Fibroblast of villous mesenchyme (primary cell): ENCODE measurements at places on chromosomes 4 and X. TPM values are rescaled to one million over a fixed set of nuclear protein-coding genes. Genes with fewer than 3 reads are reported as not detected.

DNA sequence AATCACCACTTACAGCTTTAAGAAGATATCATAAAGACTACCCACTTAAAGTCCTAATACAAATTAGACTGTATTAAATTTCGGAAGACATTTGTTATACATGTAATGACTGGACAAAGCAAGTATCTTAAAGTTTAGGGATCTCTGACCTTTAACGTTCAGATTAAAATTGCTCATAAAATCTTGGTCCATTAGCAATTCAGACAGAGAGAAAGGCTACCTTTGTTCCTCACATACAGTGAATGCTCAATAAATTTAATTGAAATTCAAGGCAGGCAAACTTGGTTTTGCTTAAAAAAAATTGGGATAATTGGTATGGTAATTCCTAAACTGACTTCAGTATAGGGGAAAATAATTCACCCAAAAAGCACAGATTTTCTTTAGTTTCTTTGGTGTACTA is 285.9 kb upstream of the EMCN start:
- DNase-seq, result no peak

The RNF175 gene
- total RNA-seq, result not detected in 2 replicates

DNA sequence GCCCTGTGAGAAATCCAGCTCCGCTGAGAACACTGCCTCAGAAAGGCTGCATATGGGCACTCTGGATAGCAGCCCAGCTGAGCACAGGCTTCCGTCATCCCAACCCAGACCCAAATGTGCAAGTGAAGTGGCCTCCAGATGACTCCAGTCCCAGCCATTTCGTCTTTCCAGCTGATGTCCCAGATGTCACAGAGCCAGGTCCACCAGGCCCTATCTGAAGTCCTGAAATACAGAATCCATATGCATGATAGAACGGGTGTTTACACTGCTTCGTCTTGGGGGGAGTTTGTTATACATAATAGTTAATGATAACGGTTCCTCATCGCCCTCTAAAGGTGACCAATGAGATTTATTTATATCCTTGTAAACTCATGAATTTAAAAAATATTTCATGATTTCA is 72.6 kb upstream of the TRIM2 start:
- no peak for DNase-seq

DNA sequence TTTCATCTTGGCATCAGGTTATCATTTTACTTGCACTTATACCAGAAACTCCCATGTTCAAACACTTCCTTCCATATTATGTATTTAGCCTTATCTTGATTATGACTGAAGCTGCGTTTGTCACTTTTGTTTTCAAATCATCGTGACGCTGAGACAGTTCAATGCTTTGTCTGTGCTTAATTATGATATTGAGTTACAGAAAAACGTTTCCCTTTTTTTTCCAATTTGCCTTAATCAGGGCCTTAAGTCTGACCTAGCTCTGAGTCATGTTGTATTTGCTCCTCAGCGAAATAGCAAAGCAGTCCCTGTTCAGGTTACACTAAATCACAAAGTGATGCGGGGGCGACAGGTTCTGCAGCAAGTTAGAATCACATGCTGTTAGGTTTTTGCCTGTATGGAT is 254.7 kb downstream of the AFF2 start:
- no peak for DNase-seq

- no peak for DNase-seq
Observed at GRCh38 chr4:152316969-152317368, 218.9 kb downstream of the FBXW7 start.

DNA sequence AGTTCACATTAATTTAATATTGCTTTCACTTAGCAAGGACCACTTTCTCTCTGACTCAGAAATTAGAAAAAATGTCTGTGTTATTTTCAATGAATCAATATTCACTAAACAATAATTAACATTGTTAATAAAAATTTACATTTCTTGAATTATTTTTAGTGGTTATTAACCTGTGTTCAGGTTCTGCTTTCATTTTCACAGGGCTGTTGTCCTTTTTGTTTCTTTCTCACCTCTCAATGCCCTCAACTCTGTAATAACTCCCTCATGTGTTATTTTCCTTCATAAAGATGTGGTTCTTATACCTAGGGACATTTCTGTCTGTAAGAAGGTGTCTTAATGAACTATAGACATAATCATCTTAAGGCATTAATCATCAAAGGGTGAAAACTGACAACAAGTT is 43.1 kb upstream of the PRR27 start:
- DNase-seq, result no peak

DNA sequence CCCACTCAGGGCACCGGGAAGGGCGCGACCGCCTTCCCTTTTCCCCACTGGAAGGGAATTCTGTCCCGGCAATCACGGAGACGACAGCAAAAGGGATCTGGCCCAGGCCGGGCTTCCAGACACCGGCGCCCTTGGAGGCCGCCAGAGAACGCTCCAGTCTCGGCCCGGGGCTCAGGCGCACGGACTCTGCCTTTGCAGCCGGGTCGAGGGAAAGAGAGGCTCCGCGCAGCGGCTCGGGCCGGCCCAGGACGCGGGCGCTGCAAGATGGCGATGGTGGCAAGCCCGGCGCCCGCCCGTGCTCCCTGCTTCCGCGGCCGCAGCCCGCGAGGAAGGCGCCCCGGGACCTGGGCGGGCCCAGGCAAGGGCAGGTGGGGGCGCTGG is 1.1 kb downstream of the CTBP1 start:
- DNase-seq, result no peak

DNA sequence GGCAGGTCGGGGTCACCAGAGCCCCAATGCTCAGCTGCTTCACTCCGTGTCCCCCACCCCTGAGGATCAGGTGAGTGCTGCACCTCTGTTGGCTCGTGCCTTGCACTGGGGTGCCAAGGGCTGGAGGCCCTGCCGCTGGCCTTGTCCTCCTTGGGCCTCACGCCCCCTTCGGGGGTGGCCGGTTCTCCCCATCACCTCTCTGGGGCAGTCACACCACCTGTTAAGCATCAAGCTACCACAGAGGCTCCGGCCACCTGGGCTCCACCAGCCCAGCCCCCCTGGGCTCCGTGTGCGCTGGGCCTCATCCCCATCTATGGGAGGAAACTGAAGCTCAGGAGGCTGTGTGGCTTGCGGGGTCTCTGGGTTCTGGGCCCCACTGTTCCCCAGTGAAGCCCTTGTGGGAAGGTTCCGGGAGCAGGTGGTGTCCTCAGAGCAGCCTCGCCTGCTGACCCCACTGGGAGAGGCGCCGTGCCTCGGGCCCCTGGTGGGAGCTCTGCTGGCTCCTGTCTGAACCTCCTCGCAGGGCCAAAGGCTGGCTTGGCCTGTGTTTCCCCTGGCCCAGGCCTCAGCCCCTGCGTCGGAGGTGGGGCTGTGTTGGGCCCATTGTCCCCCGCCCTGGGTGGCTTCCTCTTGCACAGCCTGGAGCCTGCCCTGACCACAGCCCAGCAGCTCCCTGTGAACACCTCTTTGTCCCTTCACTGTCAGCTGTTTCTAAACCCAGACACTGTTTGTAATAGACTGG is 30.8 kb downstream of the DOK7 start:
- DNase-seq, result peak; percentile 2

The NXF2 gene
- not detected in 2 replicates for total RNA-seq

The ASMT gene
- total RNA-seq, result not detected in 2 replicates

The VEGFC gene
- total RNA-seq, result 30.3 and 77.3 TPM in 2 replicates

The ASB9 gene
- 0.64 and 2.6 TPM in 2 replicates for total RNA-seq

DNA sequence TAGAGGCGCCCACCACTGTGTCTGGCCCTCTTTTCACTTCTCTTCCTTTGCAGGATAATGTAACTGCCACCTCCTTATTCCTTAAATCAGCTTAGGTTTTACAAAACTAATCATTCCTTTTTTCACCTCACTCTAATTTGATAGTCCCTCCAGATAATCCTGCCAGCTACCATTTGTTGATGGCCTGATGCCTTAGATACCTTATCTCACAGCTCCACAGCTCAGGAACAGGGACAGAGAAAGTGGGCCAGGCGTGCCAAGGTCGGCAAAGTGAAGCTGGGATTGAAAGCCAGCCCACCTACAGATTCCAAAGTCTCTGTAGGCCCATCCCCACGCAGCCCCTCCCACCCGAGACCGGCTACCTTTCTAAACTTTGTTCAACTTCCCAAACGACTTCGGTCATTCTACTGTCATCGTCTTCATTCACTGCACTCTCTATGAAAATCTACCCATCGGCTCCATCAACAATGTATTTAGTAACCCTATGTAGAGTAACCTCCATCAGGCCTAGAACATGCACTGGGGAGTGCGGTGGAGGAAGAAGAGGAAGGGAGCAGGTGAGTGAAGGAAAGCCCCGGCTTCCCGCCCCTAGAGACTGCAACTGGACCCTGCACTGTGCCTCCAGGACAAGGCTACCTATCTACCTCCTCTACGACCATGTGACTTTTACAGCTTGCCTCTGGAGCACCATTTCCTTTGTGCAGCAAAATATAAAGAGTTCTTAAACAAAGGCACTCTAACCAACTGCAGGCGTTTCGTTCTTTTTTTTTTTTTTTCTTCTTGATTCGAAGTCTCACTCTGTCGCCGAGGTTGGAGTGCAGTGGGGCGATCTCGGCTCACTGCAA is 1.5 kb downstream of the CASP6 start:
- DNase-seq, result no peak

The VCX3A gene
- total RNA-seq, result not detected in 2 replicates

The TMPRSS11A gene
- total RNA-seq, result not detected in 2 replicates

GRCh38 chrX:110944751-110945675 is 149.4 kb upstream of the CHRDL1 start:
- no peak for DNase-seq

GRCh38 chr4:8540586-8540985 is 39.6 kb upstream of the GPR78 start:
- no peak for DNase-seq

GRCh38 chrX:138925330-138925729 is 213.8 kb upstream of the FGF13 start:
- peak; percentile 81 for DNase-seq
